Trophoblast cell (in vitro differentiated cells and primary cell): ENCODE measurements at places on chromosomes 1 and 21.
A peak's percentile ranks its signal among the peaks of the same experiment; 100 is the strongest.

DNA sequence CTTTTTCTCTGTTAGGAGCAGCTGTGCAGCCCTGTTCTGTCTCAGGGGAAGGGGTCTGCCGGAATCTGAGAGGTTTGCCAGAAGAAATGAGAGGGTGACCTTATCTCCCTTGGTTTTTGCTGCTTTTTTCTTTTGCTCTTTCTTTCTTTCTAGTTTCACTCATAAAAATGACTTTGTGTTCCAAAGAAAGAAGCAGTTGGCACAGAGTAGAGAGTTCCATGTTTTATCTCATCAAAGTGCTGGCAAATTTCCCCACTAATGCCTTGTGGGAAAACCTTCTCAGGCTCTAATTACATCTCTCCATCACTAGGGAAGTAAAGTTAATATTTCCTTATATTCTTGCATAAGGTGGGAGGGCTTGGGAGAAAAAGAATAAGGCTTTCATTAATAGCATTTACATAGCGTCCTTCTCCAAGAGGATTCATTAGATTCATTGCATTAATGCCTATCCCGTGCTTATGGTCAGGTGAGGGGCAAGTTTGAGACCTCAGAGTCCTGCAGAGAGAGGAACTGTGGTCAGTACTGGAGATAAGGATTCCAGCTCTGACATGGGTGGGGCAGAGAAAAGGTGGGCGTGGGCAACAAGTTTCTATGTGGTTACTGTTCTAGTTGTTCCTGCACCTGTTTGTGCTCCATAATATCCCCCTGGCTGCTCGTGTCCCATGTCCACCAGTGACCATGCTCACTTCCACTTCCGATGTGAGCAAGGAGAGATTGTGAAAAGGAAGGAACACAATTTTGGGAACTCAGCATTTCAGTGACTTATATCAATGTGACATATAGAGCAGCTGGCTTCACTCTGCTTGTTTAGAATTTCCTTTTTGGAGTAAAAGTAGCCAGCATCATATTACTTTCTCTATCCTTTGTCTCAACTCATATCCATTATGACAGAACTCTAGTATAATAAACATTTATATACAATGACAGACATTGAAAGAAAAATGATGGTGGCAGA lies 79.5 kb downstream of the DISC1 start:
- no peak for DNase-seq

DNA sequence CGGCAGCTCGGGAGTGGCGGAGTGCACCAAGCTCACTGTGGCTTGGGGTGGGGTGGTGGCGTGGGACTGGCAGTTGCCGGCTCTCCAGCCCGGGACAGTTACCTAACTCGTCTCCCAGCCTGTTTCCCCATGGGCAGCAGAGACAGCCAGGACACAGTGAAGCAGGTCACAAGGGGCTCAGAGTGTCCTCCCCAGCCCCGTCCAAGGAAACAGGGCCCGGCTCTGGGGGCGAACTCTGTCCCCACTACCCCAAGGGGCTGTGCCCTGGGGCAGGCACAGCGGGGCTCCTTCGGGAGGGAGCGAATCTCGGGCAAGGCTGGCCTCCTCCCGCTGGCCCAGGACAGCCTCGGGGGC lies 759 bp downstream of the GPR157 start:
- DNase-seq: peak; percentile 30

GRCh38 chr1:209800984-209801834 lies 4.7 kb downstream of the IRF6 start:
- no peak for DNase-seq

- DNase-seq: no peak
Observed at GRCh38 chr1:27049607-27050006, 37.0 kb upstream of the TENT5B start.

GRCh38 chr1:152907686-152908601 lies at the start of gene IVL:
TSS of gene IVL (plus strand) at chr1:152908546. CDS start at chr1:152909798, 1,252 bp downstream.
- DNase-seq: peak; percentile 95
